ENCODE measurements at places on chromosomes 1 and 21. TPM values are rescaled to one million over a fixed set of nuclear protein-coding genes. Genes with fewer than 3 reads are reported as not detected.

- DNase-seq, result no peak
These were observed 226.3 kb downstream of the SETD4 start for GRCh38 chr21:35833991-35834390.

GRCh38 chr1:200921571-200922110, 26.9 kb downstream of the INAVA start:
- DNase-seq, result no peak

- no peak for DNase-seq
These were observed 5.0 kb downstream of the SYT11 start for GRCh38 chr1:155864393-155864792.

- no peak for DNase-seq
These were observed 2.3 kb upstream of the FBXO42 start for GRCh38 chr1:16354619-16355018.

DNA sequence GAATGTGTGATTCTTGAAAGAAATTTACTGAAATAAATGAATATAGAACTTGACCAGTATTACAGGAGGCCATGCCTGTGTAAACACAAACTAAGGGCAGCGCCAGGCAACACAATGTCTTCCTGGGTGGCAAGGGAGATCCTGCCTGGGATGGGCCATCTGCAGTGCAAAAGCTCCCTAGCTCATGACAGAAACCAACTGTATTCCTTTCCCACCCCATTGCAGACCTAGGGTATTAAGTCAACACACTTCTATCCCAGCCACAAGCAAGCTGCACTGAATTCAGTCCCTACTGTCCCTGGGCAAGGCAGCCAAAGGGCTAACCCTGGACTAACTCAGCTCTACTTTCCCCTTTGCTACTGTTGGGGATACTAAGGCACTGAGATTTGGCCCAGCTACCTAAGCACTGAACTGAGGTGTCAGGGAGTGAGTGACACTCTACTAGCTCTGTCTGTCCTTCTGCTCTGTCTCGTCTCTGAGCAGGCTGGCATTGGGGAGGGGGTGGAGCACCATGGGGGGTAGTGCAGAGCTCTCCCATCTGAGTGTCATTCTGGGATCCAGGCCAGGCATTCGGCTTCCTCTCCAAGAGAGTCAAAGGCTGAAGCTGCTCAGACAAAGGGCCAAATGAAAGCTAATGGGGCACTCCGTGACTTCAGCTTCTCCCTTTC, 2.5 kb downstream of the INKA2 start:
- DNase-seq, result no peak

DNA sequence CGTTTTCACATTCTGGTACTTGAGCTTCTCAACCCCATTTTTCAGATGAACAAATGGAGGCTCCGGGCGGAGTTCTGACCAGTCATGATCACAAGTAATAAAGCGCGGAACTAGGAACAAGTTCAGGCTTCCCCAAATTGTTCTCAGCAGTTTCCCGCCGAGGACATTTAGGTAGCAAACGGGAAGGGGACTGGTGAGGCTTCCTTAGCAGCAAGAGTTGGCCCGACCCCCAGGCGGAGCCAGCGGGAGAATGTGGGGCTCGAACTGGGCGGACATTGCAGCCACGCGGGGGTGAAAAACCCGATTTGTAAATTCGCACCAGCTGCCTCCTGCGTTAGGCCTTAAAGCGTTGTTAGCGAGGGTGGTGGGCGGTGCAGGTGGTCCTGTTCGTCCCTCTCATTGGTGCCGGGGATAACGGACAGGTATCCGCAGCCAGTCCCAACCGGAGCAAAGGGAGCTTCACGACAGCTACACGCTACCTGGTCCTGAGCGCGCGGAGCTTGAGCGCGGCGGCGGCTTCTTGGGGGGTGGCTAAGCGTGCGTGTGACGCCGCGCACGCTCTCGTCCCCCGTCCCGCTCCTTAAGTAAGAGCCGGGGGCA, 15.3 kb downstream of the SEMA6C start:
- peak; percentile 58 for DNase-seq

DNA sequence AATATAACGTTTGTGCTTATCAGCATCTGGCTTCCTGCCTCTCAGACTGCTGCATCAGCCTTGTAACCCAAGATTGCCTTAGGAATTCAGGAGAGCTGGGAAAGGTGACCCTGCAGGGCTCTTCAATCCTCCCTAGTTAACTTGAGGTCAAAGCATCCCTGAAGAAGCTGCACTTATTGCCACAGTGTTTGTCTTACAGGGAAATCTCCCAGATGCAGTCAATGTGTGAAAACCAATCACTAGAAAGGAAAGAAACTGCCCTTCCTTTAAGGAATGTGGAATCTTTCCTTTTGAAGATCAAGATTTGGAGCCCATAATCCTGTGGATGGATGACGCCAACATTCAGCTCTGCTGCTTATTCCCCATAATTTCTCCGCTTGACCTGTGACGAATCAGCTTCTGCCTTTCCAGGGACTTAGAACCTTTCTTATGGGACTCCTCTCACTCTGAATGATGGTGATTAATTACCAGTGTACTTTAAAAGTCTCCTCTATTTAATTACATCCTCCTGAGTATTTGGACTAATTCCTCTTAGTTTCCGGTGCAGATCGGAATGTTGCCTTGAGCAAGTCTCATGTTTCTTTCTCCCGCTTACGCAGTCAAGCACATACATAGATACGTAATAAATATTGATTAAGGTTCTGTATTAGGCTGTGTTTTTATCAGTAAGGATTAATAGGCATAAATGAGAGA, 14.4 kb downstream of the ADAMTS5 start:
- no peak for DNase-seq

GRCh38 chr1:167099851-167100250, 6.0 kb downstream of the STYXL2 start:
- no peak for DNase-seq

GRCh38 chr1:222877854-222878253, 63.0 kb downstream of the DISP1 start:
- no peak for DNase-seq

- DNase-seq, result no peak
These were observed 75.1 kb upstream of the CD34 start for GRCh38 chr1:207985996-207986395.

DNA sequence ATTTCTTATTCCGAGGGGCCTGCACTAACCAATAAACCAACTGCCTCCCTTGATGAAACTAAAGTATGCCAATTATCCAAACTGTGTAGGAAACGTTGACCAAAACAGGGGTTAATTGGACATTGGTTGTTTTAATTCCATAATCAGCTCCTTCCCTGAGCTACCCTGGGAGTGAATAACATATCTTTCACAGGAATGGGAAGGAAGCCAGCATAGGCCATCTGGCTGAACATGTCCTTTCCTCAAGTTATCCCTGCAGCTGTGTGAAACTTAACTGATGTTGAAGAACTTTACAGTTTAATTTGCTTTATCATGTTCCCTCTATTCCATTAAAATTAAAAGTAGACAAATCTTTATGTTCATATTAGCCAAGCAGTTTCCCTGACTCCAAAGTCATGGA, 75.4 kb downstream of the NRIP1 start:
- DNase-seq, result no peak

DNA sequence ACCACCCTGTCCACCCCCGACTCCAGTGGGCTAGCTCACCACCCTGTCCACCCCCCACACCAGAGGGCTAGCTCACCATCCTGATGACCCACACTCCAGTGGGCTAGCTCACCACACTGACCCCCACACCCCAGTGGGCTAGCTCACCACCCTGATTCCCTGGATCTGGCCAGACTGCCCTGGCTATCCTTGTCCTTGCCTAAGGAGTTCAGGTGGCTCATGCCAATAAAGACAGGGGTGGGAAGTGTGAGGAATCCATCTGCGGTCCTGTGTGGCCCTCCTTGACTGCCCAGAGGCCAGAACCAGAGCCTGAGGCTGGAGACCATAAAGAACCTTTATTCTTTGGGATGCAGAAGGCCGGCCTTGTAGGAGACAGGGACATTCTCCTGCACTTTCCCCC, 3.6 kb downstream of the PADI1 start:
- DNase-seq, result no peak

- DNase-seq, result no peak
These were observed 52.2 kb downstream of the RERE start for GRCh38 chr1:8765198-8765597.

GRCh38 chr1:188599313-188599712, 1770.6 kb downstream of the PLA2G4A start:
- no peak for DNase-seq

DNA sequence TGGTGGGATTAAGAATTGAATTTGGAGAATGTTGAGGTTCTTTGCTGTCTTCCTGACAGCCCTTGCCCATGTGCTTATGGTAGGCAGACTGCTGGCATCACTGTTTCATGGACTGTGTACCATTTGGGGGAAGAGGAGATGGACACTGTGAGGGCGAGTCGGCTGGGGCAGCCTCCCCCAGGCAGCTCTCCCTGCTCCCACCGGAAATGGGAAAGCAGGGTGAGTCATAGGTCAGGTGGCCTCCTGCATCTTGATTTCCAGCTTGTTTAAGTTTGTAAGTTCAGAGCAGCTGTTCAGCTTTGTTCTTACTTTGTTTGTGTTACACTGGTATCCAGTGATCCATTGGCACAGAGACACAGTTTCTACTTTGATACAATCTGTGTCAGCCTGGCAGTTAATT, 87.2 kb upstream of the CNIH3 start:
- no peak for DNase-seq

DNA sequence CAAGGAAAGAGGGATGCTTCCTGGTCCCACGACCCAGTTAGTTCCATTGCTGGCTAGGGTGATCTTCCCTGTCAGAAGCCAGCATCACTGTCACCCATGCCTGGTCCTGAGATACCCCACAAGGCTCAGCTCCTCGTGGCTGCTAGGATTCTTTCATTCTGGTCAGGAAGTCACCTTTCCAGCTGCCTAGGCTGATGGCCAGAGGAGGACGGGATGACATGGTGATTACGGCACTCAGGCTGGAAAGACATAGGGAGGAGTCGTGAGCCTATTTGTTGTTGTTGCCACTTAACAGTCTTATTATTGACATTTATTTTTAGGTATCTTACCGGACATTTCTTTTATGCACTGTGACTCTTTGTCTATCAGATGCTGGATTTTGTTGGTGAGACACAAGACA, 20.0 kb upstream of the MAPKAPK2 start:
- no peak for DNase-seq

GRCh38 chr1:232837087-232837486, 31.9 kb downstream of the MAP10 start:
- no peak for DNase-seq

DNA sequence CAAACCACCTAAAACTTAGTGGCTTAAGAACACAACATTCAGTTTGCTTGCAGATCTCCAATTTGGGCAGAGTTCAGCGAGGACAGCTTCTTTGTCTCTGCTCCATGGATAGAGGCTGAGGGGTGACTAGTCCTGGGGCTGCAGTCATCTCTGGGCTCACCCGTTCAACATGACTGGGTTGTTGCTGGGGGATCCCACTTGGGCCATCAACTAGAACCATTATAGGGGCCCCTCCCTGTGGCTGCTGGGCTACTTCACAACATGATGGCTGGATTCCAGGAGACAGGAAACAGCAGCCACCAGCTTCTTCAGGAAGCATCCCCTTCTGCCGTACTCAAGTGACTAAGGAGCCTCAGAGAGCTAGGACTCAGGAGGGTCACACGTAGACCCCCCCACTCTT, 140.9 kb downstream of the RHOU start:
- no peak for DNase-seq

DNA sequence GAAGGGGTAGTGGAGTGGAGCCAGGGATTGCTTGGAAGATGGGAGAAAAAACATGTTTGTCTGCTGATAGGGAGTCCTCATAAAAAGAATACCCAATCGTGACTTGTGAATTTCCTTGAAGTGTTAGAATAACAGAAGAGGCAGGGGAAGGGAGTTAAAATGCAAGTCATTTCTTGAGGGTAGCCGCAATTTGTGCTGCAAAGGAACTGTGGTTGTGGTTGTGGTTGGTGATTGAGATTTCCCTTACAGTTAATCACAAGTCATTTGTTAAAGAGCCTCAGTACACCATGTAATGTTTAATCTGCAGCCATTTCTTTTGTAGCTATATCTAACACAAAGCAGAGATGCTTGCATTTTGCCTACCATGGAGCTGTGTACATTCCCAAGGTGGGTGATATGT, 38.5 kb upstream of the EGLN1 start:
- DNase-seq, result peak; percentile 16

DNA sequence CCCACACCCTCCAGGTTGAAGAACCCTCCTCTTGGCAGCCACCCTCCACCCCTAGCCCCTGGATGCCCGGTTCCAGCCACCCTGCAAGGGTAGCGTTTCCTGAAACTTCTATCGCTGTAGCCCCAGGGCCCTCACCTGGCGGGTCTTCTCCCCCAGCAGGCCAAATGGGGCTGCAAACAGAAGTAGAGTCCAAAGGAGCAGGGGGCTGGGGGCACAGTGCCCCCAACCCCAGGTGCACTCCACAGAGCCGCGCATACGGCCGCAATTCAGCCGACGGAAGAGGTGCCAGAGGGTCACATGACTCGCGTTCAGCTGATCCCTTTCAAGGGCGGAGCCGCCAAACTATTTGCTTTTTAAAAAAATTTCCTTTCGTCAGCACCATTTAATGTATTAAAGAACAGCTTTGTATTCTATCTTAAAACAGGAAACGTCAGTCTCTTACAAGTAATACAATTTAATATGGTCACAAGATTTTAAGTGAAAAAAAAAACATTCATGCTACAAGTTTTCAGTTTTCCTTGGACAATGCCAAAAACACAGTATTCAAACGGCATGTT, at the start of gene GLMP:
Gene GLMP (minus strand): TSS at position 289 of the 557 bp plus-strand sequence. CDS start 34 bp downstream, at position 255.
- peak; percentile 49 for DNase-seq

DNA sequence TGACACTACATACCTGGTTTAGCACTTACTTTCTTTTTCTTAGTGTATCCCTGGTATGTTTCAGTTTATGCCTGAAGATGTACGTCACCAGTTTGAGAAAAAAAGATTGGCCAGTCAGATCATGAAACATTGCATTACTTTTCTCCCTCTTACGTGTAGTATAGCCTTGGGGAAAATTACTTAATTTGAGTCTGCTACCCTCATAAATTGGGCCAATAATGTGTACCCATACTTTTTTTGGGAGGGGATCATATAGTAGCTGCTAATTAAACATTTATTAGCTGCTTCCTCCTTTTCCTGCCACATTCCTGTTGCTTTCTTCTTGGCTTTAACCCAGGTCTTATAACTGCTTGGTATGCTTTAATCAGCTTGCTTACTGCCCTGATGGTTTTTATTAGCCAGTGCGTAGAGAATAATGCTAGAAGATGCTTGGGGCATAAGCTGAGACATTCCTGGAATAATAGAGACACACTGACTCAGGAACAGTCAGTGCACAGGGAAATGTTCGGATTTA, 32.1 kb downstream of the RABGAP1L start:
- no peak for DNase-seq

- DNase-seq, result no peak
These were observed 20.3 kb upstream of the LSS start for GRCh38 chr21:46248827-46249226.

- DNase-seq, result no peak
These were observed 64.0 kb downstream of the PROX1 start for GRCh38 chr1:214051786-214052185.

- DNase-seq, result no peak
These were observed 899.2 kb downstream of the NCAM2 start for GRCh38 chr21:21897275-21897883.

RHEX gene
- not detected for total RNA-seq

RPS6KA1 gene
- 97.4 TPM for total RNA-seq

XKR8 gene
- 9.1 TPM for total RNA-seq

AGO1 gene
- 24.3 TPM for total RNA-seq

PRR9 gene
- not detected for total RNA-seq

KRTAP7-1 gene
- not detected for total RNA-seq

F11R gene
- 18.4 TPM for total RNA-seq

MRAP gene
- not detected for total RNA-seq

P3R3URF gene
- not detected for total RNA-seq

CR1L gene
- total RNA-seq, result not detected

TNFRSF18 gene
- total RNA-seq, result 47.8 TPM

PRAMEF20 gene
- not detected for total RNA-seq

AGMAT gene
- 8.9 TPM for total RNA-seq

OR6P1 gene
- not detected for total RNA-seq

AMY1C gene
- total RNA-seq, result not detected

PAQR7 gene
- 1.6 TPM for total RNA-seq
